ENCODE measurements at places on chromosomes 16 and 17.
A peak's percentile ranks its signal among the peaks of the same experiment; 100 is the strongest.

DNA sequence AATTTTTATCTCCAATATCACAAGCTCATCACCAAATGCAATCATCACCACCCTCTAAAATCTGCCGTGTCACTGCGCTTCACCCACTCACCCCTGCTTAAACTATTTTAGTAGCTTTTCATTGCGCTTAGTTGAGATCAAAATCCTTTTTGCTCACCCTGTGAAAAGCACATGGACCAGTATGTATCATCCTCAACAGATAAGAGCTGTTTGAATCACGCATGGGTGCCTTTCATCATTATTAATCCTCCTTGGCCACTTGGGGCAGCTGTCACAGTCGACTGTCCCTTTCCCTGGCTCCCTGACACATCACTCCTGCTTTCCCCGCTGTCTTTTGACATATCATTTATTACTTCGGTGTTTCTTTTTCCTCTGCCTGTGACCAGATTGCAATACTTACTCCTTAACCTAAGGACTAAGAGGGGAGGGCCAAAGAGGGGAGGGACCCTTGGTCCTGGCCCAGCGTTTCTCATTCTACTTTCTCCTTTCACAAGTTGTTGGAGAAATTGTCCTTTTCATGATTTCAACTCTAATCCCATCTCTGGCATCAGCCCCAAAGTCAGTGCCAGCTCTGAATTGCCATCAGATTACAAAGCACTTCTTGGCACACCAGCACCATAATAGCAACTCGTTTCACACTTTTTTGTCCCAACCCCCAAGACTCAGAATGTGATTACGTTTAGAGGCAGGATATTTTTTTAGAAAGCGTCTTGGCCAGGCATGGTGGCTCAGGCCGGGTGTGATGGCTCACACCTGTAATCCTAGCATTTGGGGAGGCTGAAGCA lies 8.6 kb upstream of the KDM6B start:
- no peak for DNase-seq

DNA sequence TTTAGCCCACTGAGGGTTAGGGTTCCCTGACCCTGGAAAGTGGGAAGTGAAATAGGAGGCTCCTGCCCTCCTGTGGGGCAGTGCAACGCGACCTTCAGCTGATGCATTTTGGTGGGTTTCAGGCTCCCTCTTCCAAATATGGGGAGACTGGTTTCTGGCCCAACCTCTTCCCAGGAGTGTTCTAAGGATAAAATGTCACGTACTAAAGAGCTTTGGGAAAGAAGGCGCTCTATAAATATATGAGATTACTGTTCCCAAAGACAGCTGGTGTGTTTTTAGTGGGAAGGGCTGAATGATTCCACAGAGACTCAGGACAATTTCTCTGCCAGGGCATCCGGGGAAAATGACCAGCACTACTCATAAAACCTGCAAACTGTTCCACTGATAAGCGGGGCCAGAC lies 9.8 kb downstream of the SLC35B1 start:
- no peak for DNase-seq

DNA sequence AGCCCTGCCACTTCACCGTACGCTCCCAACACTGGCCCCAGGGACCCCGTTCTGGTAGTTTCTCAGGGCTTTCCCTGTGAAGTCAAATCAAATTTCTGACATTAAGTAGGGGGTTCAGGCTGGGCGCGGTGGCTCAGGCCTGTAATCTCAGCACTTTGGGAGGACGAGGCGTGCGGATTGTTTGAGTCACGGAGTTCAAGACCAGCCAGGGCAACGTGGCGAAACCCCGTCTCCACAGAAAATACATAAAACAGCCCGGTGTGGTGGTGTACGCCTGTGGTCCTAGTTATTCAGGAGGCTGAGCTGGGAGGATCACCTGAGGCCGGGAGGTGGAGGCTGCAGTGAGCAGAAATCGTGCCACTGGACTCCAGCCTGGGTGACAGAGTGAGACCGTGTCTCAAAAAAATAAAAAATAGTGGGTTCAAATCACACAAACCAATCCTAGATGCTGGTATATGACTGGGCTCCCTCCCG lies 632 bp downstream of the CYBC1 start:
- no peak for DNase-seq

GRCh38 chr17:83179374-83179773 lies 100.0 kb downstream of the METRNL start:
- peak; percentile 33 for DNase-seq

- peak; percentile 73 for DNase-seq
Measured at GRCh38 chr17:82734987-82735866, at the start of gene FN3K. Gene FN3K (plus strand): TSS chr17:82735615. CDS start chr17:82735637, 22 bp downstream.

GRCh38 chr16:86884390-86884650 lies 306.0 kb downstream of the FOXL1 start:
- no peak for DNase-seq

GRCh38 chr16:85466304-85466700 lies 146.8 kb upstream of the GSE1 start:
- DNase-seq: no peak

DNA sequence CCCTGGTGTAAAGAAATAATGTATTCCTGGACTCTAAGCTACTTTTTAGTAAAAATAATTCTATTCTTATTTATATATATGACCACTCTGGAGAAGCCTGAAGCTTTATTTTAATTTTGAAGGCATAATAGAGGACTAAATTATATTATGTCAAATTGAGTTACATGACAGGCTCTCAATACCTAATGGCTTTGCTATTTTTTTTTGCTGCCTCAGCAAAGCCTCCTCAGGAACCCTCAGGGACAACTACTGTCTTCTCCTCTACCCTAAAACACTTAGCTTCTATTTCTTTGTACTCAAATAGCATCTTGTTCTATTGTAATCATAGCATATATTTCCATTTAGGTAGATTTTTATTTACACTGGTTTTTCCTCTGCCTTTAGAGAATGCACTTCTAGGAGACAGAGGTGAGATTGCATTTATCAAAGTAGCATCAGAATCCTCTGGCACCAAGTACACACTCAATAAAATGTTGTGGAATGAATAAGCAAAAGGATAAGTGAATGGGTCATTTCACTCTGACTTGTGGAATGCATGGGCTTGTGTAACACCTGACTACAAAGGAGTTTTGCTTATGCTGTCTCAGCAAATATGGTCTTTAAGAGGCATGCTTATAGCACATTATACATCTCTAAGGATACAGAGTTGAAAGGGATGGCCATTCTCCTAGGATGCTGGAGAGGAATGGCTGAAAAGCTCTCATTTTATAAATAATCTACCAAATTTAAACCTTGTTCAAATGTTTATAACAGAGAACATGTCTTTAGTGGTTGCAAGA lies 605.2 kb downstream of the KCNJ2 start:
- DNase-seq: no peak

- DNase-seq: no peak
Measured at GRCh38 chr17:66248285-66248684, 19.1 kb upstream of the APOH start.

GRCh38 chr16:11278681-11279628 lies 2.2 kb downstream of the PRM1 start:
- DNase-seq: no peak

- no peak for DNase-seq
Measured at GRCh38 chr17:30954046-30954830, 16.6 kb upstream of the RNF135 start.

- no peak for DNase-seq
Measured at GRCh38 chr16:24015923-24016322, 180.1 kb downstream of the PRKCB start.

DNA sequence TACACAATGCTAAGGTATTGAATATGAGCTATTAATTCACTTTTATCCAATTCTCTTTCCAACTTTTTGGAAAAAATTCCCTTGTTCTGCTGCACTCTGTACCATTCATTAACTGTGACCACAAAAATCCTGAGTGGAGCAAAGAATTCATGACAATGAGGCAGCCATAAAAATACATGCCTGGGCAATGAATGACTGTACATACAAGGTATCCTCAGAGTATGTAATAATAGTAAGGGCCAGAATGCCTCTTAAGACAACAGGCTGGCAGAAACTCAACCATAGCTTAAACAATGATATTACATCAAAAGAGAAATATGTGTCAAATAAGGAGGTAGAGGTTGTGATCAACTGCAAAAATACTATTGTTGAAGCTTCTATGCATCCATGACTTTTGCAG lies 74.7 kb upstream of the CA10 start:
- DNase-seq: no peak

- DNase-seq: peak; percentile 66
Measured at GRCh38 chr16:89115216-89115861, 21.7 kb downstream of the ACSF3 start.

DNA sequence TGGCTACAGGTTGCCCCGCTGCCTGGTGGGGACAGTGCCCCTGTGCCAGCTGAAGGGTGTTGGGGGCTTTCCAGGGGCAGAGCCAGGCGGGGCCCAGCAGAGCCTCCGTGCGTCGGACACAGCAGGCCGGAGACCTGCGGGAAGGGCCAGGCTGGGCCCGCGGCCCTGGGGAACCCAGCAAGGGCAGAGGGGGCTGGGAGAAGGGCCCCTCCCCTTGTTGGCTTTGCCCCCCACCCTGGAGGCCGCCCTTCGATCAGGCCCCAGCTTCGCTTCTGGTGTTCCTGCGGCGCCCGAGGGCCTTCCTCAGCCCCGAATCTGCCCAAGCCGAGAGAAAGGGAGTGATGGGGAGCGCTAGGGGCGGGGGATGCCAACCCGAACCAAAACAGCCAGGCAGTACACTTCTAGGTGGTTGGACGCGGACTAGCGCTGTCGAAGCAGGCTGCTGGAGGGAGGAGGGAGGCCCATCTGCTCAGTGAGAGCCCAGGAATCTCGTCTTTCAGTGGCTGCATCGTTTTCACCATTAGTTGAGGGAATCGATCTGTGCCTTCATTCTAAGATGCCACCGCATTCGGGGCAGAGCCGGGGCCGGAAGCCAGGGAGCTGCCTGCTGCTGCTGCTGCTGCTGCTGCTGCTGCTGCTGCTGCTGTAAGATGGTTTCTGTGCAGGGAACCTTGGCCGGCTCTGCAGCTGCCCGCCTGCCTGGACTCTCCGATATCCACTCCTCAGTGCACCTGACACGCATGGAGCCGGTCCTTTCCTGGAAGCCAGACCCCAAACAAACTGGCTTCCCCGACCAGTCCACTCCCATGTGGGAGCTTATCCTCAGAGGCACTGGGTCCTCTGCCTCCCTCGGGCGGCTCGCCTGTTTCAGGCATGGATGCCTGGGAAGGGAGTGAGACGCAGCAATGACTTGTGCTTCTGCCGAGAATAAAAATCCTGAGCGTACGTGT lies 1.7 kb downstream of the JPH3 start:
- DNase-seq: no peak

DNA sequence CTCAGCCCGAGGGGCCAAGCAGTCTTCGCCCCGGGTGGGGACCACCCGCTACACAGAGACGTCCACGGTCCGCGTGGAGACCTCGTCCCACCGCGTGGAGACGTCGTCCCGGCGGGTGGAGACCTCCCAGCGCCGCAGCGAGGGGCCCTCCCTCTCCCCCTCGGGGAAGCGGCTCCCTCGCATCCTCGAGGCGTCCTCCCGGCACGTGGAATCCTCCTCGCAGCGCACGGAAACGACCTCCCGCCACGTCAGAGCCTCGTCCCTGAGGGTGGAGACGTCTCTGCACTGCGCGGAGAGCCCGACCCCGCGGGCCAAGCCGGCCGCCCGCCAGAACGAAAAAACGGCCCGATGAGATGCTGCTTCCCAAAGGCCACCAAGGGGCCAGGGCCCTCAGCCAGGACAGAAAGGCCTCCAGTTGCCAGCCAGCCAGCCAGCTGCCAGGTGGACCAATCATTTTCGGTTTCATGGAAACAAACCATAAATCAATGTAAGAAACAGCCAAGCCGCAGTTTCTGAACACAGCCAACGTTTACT lies 424 bp downstream of the C17orf100 start:
- peak; percentile 73 for DNase-seq
